ENCODE measurements at places on chromosomes 11 and 22.

DNA sequence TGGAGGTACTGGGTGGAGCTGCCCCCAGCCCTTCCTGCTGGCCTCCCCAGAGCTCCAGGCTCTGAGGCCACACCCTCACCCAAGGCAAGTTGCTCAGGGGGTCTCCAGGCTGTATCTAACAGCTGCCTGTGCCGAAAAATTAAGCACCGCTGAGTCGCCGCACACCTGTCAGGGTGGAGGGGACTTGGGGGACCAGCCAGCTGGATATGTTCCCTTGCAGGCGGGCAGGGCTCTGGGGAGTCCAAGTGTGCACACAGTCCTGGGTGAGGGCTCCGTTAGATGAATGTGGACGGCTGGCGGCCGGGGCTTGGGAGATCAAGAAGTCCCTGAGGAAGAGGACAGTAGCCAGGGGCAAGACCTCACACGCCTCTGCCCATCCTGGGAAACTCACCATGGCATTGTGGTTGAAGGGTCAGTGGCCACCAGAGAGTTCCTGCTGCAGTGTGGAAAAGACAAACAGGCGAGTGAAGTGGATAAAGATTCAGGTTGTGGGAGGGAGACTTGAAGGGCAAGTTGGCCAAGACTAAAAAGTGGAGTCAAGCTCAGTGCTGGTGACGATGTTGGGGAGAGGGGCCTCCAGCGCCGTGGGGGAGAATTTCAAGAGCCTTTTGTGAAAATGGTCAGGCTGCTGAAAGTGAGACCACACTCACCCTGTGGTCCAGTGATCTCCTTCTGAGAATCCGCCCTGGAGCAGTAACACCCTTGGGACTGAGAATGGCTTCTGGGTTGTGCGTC is 69.6 kb downstream of the CDKN1C start:
- no peak for DNase-seq

DNA sequence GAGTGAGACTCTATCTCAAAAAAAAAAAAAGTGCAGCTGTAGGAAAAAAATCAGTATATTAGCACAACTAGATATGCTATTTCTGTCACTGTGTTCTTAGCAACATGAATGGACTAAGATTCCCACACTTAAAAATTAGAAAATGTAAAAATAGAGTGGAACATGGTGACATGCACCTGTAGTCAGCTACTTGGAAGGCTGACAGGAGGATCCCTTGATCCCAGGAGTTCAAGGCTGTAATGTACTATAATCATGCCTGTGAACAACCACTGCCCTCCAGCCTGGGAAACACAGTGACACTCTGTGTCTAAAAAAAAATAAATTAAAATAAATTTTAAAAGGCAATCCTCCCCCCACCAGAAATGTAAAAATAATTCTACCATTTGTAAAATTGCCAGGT is 29.8 kb downstream of the PICALM start:
- DNase-seq: no peak

GRCh38 chr11:47105974-47106373 is 70.7 kb downstream of the ARFGAP2 start:
- DNase-seq: no peak

DNA sequence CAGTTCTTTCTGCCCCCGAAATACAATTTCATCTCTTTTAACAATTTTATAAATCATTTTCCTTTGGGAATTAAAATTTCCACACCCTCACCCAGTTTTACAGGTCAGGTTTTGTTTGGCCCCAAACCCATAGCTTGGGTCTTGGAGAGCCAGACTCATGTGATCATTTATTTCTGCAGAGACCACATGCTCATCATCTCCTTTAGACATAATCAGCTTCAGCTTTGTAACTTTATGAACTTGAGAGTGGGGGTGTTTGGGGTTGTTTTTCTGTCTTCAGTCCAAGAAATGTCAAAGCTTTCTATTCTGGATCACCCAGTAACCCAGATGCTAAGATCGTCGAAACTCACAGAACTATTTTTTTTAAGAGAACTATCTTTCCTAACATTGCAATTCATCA is 70.9 kb downstream of the DBX1 start:
- DNase-seq: no peak

DNA sequence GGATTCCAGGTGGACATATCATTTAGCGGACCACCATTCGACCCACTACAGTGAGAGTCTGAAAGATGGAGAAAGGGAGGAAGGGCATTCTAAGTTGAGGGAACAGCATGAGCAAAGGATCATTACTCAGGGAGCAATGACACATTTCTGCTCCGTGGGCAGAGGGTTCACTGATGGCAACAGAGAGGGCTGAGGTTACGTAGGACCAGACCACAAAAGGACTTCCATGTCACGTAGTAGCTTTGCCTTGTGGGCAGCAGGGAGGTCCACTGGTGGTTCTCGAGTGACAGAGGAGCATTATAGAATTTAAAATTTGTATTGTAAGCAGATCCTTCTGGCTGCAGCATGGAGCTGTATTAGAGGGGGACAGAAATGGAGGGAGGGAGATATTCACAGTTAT is 109.7 kb upstream of the NAV2 start:
- no peak for DNase-seq

GRCh38 chr11:8828580-8829361 is 82.2 kb upstream of the AKIP1 start:
- DNase-seq: no peak

DNA sequence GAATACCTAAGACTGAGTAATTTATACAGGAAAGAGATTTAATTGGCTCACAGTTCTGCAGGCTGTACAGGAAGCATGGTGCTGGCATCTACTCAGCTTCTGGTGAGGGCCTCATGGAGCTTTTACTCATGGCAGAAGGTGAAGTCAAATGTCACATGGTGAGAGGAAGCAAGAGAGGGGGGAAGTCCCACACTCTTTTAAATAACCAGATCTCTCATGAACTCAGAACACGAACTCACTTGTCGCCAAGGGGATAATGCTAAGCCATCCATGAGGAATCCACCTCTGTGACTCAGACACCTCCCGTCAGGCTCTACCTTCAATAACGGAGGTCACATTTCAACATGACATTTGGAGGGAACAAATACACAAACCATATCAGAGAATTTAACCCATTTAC is 42.2 kb downstream of the BIRC2 start:
- no peak for DNase-seq

DNA sequence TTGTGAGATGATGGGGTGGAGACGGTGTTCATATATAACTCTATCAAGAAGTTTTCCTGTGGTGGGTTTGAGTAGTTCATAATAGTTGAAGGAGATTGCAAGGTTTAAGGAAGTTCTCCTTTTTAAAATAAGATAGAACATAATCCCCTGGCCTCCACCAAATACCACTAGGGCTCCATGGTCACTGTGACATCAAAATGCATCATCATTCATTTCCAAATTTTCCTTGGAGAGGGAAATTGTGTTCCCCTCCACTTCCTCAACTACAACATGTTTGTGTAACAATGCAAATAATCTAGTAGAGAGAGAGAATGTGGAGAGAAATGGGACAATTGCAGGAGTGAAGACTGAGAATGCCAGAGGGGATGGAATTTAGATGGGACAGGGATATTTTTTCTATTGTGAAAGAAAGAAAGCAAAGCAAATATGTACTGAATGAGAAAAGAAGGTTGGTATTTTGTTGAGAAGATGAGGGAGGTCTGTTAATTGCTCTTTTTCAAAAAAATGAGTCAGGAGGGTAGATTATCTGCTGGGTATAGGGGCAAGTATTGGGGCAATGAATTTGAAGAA is 33.4 kb upstream of the ZBED5 start:
- DNase-seq: no peak

- no peak for DNase-seq
Measured at GRCh38 chr11:9619971-9620370, 43.9 kb upstream of the SWAP70 start.

- no peak for DNase-seq
Measured at GRCh38 chr22:42752230-42752746, 31.6 kb upstream of the A4GALT start.

- no peak for DNase-seq
Measured at GRCh38 chr22:28314959-28315358, 364.7 kb downstream of the TTC28 start.

DNA sequence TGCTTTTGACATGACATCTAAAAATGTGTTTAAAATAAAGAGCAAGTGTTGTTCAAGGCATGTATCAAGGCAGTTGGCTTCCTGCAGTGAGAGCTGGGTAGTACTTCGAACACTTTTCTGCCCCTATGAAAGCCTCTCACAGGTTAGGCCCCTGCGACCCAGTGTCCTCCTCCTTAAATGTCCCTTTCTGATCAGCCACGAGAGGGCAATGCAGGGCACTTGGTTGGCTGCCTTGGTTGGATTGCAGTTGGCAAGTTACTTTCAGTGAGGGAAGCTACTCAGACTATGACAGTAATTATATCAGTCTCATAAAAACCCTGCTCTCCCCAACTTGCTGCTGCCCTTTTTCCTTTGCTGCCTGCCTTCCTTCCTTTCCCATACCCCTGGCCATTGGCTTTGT is 743.8 kb downstream of the NTM start:
- DNase-seq: peak; percentile 2

DNA sequence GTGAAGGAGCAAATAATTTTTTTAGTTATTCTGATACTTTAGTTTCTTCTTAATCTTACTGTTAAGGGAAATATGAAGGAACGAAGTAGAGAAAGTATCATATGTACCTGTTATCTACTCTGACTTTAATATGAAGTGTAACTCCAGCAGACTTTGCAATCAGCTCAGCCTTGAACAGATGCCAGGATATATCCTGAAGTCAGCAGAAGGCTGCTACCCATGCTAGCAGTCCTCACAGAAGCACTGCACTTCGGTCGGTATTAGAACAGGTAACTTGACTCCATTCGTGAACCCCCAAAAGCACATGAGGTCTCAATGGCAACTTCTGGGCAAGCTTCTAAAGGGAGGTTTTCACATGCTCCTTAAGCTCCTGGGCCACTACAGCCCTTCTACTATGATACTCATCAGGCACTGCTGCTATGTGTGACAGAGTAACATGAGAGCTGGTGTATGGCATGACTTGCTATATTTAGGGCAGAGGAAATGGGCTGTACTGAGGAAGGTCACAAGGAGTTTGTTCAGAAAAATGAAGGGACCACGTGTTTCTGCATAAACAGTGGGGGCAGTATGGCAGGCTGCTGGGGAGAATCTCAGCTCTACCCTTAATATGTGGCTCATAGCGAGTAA is 344.1 kb downstream of the SOX6 start:
- DNase-seq: no peak

DNA sequence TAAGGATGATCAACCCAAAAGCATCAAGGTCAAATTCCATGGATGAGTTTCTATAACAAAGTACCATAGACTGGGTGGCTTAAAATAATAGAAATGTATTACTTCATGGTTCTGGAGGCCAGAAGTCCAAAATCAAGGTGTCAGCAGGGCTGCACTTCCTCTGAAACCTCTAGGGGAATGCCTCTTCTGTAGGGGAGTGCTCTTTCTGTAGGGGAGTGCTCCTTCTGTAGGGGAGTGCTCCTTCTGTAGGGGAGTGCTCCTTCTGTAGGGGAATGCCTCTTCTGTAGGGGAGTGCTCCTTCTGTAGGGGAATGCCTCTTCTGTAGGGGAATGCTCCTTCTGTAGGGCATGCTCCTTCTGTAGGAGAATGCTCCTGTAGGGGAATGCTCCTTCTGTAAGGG is 65.5 kb downstream of the FBLN1 start:
- DNase-seq: no peak

- DNase-seq: no peak
Measured at GRCh38 chr11:27437829-27438594, 34.6 kb downstream of the LGR4 start.

DNA sequence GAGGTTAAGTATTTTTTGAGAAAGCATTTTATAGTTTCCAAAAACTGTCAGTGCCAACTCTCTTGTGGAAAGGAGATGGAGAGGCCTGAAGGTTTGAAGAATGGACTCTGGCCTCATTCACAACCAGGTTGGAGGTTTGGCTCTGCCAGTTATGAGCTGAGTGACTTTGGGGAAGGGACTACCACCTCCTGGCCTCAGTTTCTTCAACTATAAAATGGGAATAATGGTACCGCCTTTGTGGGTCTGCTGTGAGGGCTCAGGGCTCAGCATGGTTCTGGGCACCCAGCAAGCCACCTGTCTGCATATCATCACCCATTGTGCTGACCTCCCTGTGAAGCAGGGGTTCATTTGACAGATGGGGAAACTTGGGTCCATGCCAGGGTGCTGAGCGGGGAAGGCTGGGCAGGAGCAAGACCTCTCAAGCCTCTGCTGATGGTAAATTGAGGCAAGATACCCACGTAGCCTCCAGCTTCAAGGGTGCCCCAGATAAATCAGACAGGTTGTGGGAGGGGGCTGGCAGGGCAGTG is 3.5 kb upstream of the LIF start:
- DNase-seq: no peak

GRCh38 chr22:30027169-30027568 is 53.1 kb upstream of the HORMAD2 start:
- no peak for DNase-seq

DNA sequence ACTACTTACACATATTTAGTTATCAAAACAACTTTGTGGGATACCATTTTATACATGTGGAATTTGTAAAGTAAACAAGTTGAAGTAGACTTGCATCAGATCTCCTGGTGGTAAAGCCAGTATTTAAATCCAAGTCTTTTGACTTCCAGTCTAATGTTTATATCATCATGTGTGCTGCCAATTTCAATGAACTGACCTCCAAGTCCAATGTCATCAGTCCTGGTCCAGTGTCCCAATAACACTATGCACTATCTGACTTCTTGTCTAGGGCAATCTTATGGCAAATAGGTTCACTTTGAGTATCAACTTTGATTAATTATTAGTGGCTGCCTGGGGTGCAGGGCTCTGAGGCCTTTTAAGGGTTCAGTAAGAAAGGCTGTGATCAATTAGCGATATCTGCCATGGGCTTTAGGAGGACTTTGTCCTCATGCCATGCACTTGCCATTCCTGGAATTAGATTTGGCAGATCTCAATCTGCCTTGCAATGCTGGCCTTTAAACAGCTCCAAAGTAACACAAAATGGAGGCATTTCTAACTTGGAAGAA is 9.6 kb upstream of the PTS start:
- DNase-seq: no peak

- DNase-seq: no peak
Measured at GRCh38 chr22:35870517-35871293, 153.0 kb downstream of the APOL5 start.

DNA sequence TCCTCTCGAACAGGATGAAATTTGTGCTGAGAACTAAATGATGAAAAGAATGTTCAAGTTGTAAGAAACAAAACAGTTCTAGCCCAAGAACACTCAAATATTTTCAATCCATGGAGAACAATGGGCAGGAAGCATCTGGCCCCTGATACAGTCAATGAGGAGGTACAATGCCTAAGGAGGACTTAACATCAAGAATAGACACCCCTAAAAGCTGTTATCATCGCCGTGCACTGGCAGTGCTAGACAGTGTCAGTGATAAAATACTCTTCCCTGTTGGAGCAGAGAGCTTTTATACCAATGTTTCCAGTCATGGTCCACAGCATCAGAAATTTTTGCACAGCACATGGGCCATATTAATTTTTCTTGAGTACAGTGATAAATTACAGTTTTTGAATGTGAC is 20.2 kb upstream of the VSTM5 start:
- DNase-seq: no peak

DNA sequence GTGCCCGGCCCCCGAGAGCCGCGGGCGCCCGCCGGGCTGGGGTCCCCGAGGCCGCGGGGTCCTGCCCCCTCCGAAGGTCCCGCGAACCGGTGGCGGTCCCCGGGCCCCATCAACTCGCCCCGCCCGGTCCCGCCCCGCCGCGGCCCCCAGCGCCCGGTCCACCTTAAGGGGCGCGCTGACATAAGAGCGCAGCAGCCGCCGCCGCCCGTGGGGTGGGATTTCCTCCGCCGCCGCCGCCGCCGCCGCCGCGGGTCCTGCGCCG is at the start of gene ZDHHC8:
TSS of gene ZDHHC8 (plus strand) at position 208 of the 262 bp plus-strand sequence. CDS start 144 bp downstream, outside the sequence.
- DNase-seq: peak; percentile 45

Measured in CD4-positive, CD25-positive, alpha-beta regulatory T cell (primary cell).